ENCODE measurements at places on chromosomes 7 and 10.

- DNase-seq = peak; percentile 34
Observed at GRCh38 chr10:73908853-73909539, 1.9 kb upstream of the PLAU start.

GRCh38 chr7:100566018-100566531 is 7.6 kb downstream of the SAP25 start:
- DNase-seq = no peak

GRCh38 chr10:67978749-67979148 is 94.3 kb downstream of the SIRT1 start:
- DNase-seq = no peak

DNA sequence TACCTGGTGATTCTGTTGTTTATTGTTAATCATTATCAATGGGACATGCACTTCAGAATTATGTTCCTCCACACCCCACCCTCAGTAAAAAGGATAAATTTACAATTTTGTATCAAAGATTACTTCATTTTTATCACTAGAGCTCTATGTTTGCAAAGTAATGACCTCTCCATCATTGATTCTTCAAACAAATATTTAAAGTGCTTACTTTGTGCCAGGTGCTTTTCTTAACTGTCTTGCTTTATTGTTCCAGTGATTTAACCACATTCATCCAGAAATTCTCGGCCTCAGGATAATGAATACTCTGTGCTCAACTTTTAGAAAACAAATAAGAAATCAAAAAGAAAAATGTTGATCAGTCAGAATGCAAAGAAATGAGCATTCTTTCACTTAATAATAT is 144.9 kb upstream of the FOXP2 start:
- DNase-seq = no peak

GRCh38 chr7:1531263-1531978 is 919 bp downstream of the MAFK start:
- peak; percentile 49 for DNase-seq

- DNase-seq = no peak
Observed at GRCh38 chr10:74419491-74419951, 268.5 kb downstream of the ADK start.

DNA sequence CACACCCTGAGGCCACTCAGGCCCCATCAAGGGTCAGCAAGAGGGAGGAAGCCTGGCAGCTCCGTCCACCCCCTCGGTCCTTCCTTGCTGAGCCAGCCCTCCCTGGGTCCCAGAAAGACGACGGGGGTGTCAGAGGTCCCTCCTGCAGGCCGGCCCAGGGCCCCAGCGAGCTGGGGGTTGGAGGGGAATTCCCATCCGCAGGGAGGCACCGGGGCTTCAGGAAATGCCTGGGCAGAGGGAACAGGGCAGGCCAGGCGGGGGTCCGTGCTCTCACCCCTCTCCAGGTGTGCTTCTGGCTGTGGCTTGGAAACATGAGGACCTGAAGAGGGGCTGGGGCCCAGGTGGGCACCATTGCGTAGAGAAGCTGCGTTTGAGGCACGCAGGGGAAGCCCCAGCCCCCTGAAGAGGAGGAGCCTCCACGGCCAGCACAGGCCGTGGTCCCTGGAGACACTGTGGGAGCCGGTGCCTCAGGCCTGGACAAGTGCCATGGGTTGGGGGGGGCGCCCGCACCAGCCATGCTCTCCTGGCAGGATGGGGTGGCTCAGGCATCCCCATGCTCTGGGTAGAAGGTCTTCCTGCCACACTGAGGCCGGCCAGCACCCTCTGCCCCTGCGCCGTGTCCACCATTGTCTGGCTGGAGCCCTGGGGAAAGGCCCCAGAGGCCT is 66.7 kb downstream of the PDGFA start:
- no peak for DNase-seq

DNA sequence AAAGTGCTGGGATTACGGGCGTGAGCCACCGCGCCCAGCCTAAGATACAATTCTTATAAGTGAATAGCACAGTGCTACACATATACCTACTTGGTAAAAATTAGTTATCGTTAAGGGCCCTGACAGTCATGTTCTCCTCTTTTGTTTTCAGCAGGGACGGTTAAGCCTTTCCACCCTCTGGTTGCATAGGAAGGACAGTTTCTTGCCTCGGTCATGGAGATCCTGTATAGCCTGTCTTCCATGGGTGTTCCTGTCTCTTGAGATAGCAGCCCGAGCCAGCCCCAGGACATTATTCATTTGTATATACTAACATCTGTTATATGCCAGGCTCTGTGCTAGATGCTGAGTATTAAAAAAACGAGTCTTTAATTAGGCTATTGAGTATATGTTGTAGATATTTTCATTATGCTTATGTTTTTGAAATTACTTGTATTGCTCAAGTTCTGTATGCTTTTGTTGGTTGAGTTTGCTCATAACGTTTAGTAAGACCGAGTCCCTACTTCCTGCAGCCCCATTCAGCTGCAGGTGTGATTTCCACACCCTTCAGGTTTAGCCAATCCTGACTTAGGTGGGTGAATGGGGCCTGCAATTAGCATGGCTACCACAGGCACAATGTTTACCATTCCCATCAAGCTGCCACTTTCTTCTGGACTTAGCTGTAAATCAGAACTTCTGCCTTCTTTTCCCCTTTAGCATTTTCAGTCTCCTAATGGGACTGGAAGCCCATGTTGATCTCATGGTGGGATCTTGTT is 24.8 kb downstream of the CCSER2 start:
- DNase-seq = no peak

DNA sequence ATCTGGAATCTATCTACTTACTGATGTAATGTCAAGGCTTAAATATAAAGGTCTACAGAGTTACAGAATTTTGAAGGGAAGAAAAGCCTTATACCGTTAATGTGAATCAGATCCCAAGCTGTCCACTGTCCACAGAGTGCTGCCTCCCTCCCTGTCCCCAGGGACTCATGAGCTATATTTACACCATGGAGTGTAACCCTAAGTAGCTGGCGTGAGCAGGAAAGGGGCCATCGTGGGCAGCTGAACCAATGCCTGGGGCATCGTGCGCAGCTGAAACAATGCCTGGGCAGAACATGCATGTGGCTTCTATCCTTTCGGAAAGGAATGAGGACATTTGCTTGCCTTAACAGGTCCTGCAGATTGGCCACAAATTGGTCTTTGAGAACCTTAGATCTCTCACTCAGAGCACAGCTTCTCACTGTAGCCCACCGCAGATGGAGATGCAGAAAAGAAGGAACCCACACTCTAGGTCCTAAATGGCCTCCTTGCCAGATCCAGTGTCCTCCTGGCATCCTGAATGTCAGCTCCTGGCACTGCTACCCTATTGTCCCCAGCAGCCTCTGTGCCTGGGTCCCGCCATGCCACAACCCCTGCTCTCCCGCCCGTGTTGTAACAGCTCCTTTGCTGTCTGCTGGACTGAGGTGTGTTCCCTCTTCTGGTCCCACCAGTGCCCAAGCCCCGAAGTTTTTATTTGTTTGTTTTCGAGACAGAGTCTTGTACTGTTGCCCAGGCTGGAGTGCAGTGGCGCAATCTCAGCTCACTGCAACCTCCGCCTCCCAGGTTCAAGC is 30.3 kb downstream of the CCDC3 start:
- no peak for DNase-seq

- DNase-seq = no peak
Observed at GRCh38 chr10:73338801-73339368, 19.8 kb downstream of the CFAP70 start.
